ENCODE measurements at places on chromosomes 6 and 20.

GRCh38 chr6:75166773-75167172 is 39.1 kb downstream of the COL12A1 start:
- DNase-seq: no peak

DNA sequence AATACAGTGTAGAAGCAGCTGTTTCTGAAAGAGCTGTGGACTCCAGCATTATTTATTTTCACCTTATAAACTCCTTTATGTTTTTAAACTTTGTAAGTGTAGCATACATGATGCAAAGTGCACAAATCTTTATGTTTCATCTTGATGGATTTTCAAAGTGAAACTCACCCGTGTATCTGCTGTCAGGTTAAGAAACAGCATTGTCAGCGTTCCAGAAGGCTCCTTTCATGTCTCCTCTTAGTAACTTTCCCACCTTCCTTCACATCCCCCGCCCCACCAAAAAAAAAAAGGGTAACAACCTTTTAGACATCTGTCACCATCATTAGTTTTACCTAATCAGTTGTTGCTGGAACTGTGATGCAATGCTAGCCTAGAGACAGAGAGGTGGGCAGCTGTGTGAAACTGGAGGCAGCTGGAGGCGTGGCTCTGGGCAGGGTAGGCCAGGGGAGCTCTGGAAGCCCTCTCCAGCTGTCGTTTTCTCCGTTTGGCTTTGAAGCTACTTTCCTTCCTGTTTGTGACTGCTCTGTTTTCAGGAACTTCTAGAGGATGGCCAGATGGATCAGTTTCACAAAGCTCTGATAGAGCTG is 7.2 kb downstream of the ACTR5 start:
- DNase-seq: no peak

GRCh38 chr20:2254333-2254732 is 41.5 kb upstream of the TGM3 start:
- no peak for DNase-seq

- DNase-seq: no peak
Observed at GRCh38 chr20:33475381-33476152, 14.3 kb upstream of the CBFA2T2 start.

DNA sequence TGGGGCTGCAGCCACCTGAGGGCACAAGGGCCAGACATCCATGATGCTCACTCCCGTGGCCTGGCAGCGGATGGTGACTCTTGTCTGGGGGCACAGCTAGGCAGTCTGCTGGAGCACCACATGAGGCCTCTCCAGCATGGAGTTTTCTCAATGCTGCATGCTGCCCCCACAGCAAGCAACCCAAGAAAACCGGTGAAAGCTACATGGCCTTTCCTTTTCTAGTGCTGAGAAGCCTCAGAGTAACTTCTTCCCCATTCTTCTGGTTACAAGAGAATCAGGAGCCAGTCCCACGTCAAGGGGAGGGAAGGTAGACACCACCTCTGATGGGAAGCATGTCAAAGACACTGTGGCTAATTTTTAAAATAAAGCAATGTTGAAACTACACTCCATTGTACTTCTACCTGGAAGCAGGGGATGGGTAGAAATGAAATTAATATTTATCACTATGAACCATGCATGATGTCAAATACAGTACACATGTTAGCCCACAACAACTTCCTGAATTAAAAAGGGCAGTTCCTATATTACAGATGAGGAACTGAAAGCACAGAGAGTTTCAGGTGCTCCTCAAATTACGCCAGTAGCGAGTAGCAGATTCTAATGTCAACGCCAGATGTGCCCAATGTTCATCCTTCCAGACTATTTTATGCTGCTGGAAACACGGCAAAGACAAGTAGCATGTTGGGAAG is 101.5 kb downstream of the LAMP5 start:
- DNase-seq: no peak

DNA sequence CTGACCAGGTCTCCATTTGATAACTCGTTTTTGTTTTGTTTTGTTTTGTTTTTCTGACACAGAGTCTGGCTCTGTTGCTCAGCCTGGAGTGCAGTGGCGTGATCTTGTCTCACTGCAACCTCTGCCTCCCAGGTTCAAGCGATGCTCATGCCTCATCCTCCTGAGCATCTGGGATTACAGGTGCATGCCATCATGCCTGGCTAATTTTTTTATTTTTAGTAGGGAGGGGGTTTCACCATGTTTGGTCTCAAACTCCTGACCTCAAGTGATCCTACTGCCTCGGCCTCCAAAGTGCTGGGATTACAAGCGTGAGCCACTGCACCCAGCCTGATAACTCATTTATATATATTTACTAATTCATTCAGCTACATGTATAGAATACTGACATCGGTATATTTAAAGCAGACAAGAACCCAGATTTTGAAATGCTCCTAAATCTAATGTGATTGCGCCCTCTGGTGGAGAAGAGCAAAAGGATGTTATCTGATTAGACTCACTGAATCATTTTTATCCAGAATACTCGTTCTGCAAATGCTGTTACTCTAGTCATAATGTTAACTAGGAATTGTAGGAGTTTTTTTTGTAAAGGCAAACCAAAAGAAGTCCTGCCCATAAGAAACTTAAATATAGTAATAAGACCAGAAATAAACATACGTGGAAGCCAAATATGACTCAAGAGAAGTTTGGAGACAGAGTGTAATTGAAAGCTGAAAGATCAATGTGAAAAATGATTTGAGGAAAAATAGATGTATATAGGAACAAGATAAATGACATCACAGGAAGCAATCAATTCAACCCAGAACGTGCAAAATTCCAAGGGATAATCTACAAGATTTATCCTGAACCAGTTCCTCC is 5.3 kb upstream of the COL12A1 start:
- DNase-seq: peak; percentile 26

GRCh38 chr6:12312736-12313135 is 22.6 kb downstream of the EDN1 start:
- DNase-seq: no peak

- DNase-seq: no peak
Observed at GRCh38 chr6:149259753-149260152, 57.8 kb upstream of the TAB2 start.

DNA sequence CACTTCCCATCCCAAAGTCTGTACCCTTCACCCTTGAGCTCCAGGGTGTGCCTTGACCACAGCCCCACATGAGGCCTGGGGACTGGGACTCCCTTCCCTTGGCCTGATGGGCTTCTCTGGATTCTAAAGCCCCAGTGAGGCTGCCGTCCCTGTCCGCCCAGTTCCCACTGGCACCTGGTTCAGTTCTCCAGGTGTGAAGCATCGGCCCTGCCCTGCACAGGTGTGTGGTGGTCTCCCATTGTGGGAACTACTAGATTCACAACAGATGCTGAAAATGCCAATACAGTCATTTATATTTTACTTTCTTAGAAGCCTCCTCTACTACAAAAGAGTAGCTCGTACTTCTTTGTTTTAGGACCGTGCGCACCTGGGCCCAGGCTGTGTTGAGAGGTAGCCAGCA is 72.8 kb downstream of the TTLL2 start:
- no peak for DNase-seq
